NCI-H524 treated with DMSO at 0.1 percent for 48 hours (cell line): ENCODE measurements at places on chromosomes 2 and 18.

DNA sequence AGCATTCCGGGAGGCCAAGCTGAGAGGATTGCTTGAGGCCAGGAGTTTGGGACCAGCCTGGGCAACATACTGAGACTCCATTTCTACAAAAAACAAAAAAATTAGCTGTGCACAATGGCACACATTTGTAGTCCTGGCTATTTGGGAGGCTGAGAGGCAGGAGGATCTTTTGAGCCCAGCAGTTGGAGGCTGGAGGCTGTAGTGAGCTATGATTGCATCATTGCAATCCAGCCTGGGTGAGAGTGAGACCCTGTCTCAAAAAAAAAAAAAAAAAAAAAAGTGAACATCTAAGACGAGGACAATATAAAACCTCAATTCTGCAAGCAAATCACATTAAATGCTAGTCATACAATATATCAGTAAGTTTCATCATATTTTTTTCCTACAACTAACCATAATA, 2.8 kb upstream of the HAT1 start:
- DNase-seq, result no peak

GRCh38 chr2:121284463-121285449, at the start of gene TFCP2L1:
Gene TFCP2L1, minus strand, starts transcription at chr2:121285202. Its CDS starts 93 bp downstream, at chr2:121285109.
- DNase-seq, result no peak

DNA sequence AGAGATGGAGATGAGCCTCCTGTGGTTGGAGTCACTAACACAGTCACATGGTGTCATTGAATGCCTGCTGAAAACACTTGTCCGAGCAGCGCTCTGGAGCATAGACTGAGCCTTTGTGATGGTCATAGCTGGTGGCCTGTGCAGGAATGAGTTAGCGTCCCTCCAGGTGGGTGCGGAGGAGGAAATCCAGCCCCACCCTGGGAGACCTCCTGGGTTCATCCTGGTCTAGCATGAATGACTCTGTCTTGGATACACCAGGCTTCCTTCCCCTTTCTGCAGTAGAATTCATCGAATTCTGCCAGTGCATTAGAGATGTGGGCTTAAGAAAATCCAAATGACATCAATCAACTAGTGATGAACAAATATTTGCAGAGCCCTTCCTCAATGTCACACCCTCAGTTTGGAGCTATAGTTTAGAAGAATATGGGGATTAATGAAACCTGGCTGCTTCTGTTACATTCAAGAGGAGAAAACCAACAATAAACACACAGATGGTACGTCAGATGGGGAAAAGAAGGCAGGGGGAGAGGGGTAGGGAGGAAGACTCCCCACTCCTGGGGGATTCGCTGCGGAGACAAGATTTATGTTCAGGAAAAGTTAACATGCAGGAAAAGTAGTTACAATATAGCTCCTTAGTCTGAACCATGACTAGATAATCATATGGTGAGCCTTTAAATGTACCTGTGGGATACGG, 136.7 kb downstream of the DDX1 start:
- peak; percentile 18 for DNase-seq

DNA sequence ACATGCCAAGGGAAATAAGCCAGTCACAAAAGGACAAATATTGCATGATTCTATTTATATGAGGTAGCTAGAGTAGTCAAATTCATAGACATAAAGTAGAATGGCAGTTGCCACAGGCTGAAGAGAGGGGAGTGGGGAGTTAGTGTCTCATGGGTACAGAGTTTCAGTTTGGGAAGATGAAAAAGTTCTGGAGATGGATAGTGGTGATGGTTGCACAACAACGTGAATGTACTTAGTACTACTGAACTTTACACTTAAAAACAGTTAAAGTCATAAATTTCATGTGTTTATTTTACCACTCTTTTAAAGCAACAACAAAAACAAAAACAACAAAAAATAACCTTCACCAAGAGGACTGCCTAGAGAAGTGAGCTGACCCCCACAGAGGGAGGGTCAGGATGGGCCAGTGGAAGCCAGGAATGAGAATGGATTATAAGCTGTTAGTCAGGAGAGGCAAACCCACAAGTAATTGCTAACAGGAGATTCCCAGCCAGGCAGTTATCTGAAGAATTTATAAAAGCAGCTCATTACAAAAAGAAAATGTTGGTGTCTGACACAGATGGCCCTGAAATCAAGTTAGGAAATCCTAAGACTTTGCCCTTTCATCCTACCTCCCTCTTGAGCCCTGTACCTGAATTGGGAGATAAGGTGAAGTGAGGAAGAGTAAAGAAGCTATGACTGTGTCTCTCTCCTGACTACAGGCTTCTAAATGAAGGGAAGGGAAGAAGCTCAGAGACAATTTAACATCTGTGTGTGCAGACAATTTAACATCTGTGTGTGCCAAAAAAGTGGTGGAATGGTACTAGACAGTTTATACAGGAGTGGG, 263.4 kb downstream of the PDE11A start:
- no peak for DNase-seq

DNA sequence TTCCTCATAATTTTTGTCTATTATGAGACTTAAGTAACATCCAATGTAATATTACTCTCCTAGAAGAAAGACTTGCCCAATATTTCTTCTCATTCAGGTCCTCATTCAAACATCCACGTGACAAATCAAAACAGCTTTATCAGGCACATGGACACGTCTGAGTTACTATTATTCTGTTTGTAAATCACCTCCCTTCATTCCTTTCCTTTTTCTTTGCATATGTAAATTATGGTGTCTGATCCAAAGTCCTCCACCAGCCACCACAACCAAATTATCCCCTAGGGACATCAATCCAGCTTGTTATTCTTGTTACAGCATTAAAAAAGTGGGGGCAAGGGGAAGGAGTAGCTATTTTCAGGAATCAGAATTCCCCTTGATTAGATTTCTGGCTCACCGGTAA, 7.1 kb downstream of the TMEM163 start:
- DNase-seq, result no peak

DNA sequence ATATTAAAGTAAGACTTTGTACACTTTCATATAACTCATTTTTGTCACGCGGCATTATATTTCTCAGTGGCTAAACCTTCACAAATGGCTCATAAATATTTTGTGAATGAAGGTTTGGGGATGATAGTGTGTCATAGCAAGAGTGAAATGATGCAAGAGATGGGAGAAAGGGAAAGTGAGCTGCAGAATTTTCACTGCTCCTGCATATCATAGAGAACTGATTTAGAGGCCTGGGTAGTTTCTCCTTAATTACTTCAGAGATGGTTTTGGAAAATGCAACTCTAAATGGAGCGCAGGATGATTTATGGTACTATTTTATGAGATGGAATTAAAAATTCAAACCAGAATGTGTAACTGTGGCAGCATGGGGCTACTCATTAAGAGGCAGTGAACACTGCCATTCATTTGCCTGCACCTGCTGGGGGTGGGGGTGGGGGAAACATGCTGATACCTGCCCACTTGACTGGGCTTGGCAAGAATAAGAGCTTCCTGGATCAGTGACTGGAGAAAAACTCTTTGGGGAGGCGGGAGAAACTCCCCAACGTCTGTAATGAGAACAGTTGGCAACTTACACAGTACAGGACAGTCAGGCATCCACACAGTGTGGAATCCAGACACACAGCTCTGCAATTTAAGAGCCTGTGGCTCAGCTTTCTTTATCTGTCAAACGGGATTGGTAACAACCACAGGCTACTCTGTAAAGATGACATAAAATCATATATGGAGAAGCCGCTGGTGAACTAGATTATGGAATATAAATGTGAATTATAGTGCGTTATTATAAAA, 941.9 kb downstream of the SLC4A3 start:
- no peak for DNase-seq

DNA sequence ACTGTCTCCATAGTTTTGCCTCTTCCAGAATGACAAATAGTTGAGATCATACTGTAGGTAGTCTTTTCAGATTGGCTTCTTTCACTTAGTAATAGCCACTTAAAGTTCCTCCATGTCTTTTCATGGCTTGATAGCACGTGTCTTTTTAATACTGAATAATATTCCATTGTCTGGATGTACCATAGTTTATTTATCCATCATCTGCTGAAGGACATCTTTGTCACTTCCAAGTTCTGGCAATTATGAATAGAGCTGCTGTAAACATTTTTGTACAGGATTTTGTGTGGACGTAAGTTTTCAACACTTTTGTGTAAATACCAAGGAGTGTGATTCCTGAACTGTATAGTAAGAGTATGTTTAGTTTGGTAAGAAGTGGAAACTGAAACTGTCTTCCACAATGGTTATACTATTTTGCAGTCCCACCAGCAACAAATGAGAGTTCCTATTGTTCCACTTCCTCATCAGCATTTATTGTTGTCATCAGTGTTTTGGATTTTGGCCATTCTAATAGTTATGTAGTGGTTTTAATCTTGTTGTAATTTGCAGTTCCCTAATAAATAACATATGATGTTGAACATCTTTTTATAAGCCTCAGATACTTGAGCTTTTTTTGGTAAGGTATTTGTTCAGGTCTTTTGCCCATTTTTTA, 18.9 kb downstream of the LTBP1 start:
- DNase-seq, result no peak

- no peak for DNase-seq
Measured at GRCh38 chr2:160060297-160060696, 2.1 kb downstream of the PLA2R1 start.

DNA sequence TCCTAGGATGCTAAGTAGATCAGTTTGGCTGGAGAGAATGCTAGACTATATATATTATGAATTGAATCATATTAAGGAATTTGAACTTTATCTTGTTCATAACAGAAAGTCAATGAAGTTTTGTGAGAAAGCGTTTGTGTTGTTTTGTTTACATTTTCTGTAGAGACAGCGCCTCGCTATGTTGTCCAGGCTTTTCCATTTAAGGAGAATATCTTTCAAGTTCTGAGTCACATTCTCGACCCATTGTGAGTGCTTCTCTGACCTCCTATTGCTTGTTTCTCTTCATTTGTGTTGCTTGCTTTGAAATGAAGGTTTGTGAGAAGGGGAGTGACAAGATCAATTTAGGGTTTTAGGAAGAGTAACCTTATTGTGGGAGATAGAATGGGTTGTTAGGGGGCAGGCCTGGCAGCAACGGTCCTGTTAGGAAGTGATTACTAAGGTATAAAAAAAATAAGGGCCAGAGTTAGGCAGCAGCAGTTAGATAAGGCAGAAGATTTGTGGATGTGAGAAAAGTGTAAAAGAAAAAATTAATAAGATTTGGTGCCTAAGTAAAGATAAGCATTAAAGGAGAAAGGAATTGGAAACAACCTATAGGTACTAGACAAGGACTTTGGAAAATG, 47.6 kb upstream of the ACVR1 start:
- no peak for DNase-seq

DNA sequence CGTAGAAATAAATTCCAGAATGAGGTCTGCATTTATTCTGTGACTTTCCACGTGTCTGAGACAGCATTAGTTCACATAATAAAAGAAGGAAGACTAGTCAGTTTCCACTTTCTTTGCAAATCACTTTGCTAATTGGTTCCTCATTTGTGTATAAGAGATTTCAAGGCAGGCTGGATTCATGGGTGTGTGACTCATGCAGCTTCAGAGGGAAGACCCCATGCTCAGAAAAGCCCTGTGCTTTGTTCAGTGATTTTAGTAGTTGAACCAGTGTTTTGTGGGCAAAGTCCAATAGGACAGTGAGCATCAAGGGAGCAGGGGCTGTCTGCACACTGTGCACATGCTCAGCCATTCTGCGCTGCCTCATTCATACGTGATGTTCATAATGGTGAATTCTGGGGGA, 297.8 kb downstream of the DLGAP1 start:
- DNase-seq, result no peak

- DNase-seq, result no peak
Measured at GRCh38 chr2:207164006-207164831, 1.5 kb downstream of the KLF7 start.

- no peak for DNase-seq
Measured at GRCh38 chr2:156079845-156080244, 252.7 kb downstream of the NR4A2 start.

DNA sequence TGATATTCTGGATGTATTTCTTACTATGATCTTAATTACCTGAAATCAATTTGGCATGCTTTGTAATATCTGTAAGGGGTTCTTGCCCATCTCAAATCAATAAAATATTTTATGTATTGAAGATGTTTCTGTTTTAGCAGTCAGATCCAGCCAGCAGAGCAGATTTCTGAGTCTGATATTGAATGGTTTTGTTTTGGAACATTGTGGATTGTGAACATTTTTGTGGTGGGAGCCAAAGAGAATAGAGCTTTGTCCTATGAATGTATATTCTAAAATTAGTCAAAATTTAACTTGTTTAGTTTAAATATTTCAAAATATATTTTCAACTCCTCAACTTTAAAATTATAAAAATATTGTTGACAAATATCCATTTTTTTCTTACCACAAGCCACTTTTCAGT, 197.0 kb downstream of the UBE2E3 start:
- no peak for DNase-seq

GRCh38 chr2:26936855-26937254, 33.6 kb upstream of the MAPRE3 start:
- DNase-seq, result no peak

- no peak for DNase-seq
Measured at GRCh38 chr2:23616630-23617029, 231.7 kb downstream of the KLHL29 start.

GRCh38 chr2:145186303-145186702, 666.4 kb upstream of the ZEB2 start:
- no peak for DNase-seq

- DNase-seq, result no peak
Measured at GRCh38 chr2:29744976-29745375, 176.4 kb downstream of the ALK start.

DNA sequence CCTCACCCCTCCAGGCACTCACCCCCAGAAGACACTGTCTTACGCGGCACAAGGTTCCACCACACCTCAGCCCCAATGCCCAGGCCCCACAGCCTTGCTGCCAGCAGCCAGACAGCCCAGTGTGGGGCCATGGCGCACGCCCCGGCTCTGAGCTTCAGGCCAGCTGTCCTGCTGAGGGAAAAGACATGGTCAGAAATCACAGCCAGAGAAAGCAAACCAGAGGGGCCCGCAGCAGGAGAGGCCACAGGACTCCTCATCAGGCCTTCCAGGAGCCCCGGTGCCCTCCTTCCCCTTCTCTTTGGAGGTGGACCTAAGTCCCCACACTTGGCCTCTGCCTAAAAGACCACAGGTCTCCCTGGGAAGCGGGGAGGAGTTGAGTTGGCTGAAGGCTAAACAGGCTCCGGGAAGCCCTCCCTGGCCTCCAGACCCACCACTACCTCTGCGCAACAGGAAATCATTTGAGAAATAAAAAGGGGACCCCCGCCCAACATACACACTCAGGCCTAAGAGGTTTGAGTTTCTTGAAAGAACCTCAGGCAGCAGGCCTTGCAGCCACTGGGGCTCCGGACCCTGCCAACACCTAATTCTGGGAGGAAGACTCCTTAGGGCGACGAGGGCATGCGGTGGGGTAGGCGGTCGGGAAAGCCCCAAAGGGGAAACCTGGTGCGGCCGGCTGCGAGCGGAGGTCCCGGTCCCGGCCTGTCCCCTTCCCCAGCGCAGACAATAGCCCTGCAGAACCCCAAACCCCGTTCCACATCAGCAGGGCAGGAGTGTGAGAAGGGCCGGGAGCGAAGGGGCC, 1.9 kb downstream of the SEMA4C start:
- no peak for DNase-seq

DNA sequence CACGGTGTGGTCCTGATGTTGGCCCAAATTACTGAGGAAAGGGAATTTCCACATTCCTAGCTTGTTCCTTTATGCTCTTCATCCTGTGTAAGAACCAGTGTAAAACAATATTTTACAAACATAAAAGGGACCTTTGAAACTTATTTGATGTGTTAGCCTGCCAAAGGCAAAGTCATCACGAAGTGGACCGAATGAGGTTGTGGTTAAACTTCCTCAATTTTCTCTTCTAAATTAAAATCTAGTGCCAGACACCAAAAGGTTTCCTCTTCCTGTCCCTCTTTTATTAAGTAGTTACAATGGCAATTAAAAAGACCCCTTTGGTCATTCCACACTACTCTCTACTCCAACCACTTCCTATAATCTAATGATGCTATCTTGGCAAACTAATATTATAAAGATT, 279.8 kb downstream of the AFF3 start:
- no peak for DNase-seq

- DNase-seq, result no peak
Measured at GRCh38 chr2:48309900-48310299, 220.1 kb upstream of the STON1 start.
